ENCODE measurements at places on chromosomes 6 and 20. TPM values are rescaled to one million over a fixed set of nuclear protein-coding genes. Genes with fewer than 3 reads are reported as not detected.

The FAXC gene
- total RNA-seq = 4.9 TPM

The VSX1 gene
- not detected for total RNA-seq

The COL9A1 gene
- total RNA-seq = 4.2 TPM

DNA sequence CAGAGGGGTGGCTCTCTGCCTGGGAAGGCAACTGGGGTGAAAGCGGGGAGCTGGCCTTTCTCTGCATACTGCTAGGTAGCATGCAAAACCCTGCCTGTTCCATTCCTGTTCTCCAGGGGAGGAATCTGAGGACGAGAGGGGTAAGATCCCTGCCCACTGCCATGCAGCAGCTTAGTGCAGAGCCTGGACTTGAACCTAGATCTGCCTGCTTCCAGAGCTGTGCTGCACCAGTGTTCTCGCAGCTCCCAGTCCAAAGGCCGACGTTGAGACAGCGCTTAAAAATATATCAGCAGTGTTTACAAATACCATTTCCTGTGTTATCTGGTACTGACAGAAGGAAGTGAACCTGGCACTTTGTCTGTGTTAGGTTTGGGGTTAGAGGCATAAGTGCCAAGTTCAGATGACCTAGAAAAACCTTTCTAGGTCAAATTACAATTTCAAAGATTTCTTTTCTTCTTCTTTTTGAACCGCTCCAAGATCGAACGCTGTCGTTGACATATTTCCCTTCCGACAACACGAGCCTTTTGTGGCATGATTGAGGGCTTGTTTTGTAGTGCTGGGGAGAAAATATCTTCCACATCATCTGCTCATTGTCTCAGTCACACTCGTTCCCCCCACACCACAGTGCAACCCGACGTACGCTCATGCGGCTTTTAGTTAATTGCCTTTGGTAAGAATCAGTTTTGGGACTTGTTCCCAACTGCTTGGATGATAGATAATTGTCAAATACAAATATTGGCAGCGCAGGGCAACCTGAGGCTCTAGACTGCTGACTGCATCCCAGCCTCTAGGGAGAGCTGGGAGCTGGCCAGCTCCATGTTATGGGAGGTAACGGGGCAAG, 44.6 kb downstream of the TOX2 start:
- no peak for DNase-seq

DNA sequence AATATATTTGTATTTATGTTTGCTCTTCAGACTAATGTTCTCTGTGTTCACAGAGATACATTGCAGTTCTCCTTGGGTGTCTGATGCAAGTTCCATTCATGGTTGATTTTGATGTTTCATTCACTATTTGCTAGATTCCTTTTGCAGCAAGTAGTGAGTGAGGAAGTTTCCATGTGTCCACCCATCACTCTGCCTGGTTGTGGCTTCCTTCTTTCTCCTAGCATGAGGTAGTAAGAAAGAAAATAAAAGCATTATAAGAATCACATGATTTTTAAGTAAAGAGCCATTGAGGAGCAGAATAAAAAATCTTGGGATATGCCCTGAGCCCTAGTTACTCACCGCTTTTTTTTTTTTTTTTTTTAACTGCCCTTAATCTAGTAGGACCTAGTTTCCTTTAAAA, 8.7 kb downstream of the SASH1 start:
- no peak for DNase-seq

DNA sequence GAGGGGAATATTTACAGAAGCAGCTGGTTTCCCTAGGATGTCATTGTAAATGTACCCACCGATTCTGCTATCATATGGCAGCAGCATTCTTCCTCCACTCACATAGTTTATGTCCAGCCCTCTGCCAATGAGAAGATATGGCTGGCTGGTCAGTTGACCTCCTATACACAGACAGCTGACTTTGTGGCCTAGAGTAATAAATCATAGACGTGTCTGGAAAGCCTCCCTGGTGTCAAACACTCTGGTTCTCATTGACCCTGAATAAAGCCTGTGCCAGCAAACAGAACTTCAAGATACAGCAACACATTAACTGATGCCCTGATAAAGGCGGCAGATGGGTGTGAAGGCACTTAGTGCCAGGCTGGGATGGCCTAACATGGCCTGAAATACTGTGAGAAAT, 52.6 kb downstream of the GPR63 start:
- no peak for DNase-seq

- DNase-seq = no peak
Observed at GRCh38 chr6:86913795-86914194, 23.5 kb upstream of the HTR1E start.

- no peak for DNase-seq
Observed at GRCh38 chr6:161676586-161676985, 402.7 kb upstream of the AGPAT4 start.

GRCh38 chr20:48581167-48581566, 246.6 kb downstream of the PREX1 start:
- no peak for DNase-seq

- DNase-seq = no peak
Observed at GRCh38 chr6:131367206-131367873, 205.7 kb upstream of the ARG1 start.

GRCh38 chr6:168165373-168165772, 86.4 kb upstream of the FRMD1 start:
- no peak for DNase-seq

DNA sequence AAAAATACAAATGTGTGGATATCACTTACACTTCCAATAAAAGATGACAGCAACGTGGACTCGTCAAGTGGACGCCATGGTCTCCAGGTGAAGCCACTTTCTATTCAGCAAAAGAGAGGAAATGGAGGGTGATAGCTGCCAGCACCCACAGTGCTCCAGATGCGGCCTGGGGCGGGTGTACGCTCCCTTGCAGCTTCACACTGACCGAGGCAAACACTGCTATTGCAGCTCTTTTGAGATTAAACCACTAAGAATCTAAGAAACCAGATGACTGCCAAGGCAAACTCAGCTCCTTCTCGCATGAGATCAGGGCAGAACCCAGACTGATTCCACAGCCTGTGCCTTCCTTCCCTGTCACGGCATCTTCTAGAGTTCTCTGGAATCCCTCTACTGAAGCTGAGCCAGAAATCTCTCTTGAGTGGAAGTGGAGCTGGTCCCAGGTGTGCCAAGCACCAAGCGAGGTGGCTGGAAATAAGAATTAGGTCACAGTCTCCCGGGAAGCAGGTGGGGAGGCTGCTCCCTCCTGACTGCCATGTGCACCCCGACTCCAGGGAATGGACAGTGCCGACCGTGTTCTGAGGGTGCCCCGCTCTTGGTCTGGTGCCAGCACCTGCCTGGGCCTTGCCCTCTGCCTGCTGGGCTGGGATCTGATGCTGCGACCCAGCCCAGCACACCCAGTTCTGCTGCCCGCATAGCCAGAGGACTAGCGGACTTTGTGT, 90.1 kb upstream of the AFDN start:
- no peak for DNase-seq

DNA sequence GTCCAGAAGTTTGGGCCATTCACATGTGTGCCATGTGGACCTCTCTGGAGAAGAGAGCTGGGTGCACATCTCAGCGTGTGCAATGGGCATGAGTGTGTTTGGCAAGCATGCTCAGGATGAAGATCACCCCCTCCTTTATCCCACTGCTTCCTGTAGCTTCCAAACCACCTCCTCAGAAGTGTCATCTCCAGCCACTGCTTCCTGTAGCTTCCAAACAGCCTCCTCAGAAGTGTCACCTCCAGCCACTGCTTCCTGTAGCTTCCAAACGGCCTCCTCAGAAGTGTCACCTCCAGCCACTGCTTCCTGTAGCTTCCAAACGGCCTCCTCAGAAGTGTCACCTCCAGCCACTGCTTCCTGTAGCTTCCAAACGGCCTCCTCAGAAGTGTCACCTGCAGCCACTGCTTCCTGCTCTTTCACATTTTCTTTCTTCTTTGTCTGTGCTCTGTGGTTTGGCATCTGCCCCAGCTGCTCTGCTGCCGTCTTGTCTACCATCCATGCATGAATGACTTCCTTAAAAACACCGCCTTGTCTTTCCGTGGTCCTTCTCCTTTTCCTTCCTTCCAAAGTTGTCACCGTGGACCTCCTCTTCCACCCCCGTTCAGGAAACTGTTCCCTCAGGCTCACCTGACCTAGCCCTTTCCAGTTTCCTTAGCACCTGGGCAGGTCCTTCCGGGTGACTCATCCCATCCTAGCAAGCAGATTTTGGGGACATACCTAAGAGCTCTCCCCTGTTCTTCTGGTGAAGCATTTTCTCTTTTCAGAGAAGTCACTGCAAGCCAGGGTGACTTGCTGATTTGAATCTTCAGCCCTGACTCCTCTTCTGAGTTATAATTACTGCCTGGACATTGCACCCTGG, 43.5 kb upstream of the TIAM2 start:
- DNase-seq = no peak

GRCh38 chr6:9140951-9141460, 705.7 kb upstream of the SLC35B3 start:
- DNase-seq = peak; percentile 45
